Stimulated activated naive CD8-positive, alpha-beta T cell treated with anti-CD3 and anti-CD28 coated beads, Interleukin-15, Interleukin-2, amounts not matched to agents 100 U/mL and 50 U/mL, for 24 hours (primary cell): ENCODE measurements at places on chromosomes 11 and 22.

DNA sequence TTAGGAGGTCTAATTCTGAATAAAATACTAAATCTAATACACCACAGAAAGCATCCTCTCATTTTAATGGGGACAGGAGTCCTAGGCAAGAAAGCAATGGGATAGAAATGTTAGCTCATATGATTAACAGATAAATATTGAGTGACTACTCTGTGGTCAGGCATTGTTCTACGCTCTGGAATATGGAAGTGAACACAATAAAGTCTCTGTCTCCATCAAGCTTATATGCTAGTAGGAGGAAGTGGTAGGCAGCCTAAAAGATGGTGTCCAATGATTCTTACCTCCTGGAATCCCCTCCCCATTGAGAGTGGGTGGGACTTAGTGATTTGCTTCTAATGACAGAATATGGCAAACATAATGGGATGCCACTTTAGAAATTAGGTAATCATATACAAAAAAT lies 160.3 kb upstream of the PDGFD start:
- DNase-seq = no peak

DNA sequence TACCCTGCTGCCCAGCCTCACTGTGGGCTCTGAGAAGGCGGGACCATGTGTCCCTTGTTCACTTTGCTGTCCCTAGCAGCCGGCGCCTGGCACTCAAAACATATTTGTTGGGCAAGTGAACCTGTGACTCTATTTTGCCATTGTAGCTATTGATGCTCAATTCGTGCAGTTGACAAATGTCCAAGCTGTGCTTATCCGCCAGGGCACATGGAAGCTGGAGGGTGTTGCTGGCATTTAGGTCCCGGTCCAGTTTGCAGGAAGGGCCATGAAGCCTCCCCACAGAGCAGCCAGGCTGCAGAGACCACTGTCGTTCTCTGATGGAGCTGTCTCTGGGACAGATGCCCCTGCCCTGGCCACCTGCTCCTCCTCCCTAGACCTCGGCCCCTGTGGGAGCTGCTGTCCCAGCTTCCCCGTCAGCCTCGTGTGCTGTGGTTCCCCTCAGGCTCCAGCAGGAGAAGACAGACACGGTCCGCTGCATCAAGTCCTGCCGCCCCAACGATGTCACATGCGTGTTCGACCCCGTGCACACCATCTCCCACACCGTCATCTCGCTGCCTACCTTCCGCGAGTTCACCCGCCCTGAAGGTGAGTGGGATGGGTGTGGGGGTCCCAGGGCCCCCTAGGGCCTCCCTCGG lies 71.5 kb downstream of the FBLN1 start:
- DNase-seq = no peak

DNA sequence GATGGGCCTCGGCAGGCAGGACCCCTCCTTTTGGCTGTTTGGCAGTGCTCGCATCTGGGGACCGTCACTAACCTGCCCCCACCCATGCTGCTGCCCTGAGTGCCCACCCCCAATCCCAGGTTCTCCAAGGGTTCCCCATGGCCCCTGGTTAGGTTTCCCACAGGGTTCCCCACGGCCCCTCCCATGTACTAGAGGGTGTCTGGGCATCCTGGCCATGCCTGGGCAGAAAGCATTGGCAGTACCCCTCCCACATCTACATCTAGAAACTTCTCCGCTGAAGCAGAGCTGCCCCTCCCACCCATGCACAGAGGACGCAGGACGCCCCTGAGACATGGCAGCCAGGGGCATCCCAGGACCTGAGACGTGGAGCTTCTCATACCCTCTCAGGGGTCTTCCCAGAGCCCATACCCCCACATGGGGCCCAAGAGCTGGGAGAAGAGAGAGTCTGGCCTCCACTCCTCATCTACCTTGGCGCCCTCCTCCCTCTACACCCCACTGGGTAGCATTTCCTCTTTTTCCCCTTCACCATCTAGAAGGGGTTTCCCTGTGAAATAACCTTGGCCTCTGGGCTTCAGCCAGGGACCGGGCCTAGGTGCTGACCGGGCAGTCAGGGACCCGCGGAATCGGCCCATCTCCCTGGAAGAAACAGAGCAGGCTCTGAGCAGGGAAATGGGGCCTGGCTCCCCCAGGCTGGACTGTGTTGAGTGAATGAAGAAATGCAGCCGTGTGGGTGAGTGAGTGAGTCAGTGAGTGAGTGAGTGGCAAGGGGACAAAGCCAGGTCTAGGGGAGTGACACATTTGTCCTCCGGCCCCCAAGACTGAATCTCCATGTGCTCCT lies 987.3 kb downstream of the BRD1 start:
- no peak for DNase-seq

DNA sequence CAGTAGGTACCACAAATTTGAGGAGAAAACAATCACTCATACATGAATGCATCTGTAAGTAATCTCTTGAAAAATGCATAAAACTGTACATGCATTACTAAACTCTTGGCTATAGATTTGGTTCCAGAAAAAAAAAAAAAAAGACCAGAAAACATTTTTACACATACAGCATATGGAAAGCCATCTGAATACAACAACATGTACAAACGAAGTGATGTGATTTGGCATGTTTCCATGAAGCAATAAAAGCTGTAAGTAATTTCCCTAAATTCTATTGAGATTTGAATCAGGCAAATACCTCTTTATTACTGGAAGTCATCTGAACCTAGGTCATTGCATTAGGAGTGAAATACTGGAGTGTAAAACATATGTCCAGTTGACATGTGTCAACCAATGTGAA lies 31.9 kb upstream of the ZC3H12C start:
- no peak for DNase-seq

DNA sequence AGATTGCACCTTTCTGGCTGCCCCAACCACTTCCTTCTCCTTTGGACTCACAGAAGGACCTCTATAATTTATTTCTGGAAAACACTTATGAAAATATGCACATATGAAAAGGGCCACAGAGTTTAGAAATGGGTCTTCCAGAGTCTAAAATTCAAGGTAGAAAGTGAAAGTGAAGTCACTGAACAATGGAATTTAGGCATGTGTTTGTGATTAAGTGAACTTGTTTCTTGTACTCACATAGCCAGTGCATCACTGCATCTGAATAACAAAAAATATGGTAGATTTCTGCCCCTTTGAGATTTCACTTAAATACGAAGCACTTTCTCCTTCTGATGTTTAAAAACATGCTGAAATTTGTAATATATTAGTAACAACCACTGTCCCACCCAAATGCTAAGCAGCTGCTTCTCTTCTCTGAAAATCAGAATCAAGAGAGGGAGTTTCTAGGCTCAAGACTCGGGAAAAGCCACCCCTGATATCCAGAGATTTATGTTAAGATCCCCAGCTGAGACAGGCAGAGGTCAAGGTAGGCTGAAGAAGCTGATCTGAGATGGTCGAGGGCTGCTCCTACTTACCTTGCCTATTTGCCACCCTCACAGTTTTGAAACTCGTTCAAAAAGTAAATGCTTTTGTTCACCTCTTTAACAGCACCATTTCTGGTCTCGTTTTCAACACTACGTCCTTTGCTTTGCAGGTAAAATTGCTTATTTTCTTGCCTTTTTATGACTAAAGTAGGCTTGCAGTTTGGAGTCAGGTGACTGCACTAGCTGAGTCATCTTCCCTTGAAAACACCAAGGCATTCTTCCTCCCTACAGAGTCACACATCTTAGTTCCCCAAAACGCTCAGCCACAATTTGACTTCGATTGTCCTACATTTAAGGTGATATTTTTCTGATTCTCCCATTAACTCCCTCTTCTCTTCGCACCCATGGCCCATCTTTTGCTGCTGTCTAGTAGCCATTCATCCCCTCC lies at the start of gene XKR3:
XKR3 (minus strand) TSS at position 696 of the 972 bp plus-strand sequence. CDS start 17,338 bp downstream, outside the sequence.
- no peak for DNase-seq

GRCh38 chr22:31279821-31280505 lies 12.3 kb downstream of the PIK3IP1 start:
- no peak for DNase-seq

- peak; percentile 94 for DNase-seq
These were observed 26.4 kb downstream of the KCTD17 start for GRCh38 chr22:37077802-37078448.

DNA sequence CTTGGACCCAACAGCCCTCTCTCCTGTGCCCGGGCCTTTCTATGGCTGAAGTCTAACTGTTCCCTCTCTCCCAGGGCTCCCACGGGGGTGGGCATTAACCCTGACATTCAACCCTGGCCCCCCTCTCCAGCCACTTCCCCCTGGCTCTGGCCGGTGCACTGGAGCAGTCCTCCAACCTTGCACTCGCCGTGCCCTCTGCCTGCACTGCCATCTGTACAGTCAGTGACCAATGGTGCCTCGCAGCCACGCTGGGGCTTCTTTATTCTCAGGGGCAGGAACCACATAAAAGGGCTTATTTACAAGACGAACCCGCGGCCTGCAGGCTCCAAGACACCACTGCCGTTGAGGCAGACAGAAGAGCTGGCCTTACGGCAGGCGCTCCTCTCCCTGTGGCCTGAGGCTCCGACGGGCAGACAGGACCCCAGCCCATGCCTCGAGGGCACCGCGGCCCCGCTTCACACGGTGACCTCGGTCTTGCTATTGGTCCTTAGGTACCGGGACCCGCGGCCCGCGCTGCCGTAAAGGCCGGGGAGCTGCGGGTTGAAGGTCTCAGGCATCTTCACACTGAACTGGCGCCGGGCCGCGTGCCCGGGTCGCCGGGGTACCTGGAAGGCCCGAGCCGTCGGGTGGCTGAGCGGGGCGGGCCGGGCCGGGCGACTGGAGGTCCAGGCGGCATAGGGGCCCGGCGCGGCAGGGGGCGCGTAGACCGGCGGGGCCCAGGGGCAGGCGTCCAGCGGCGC lies 5.4 kb downstream of the SHISA8 start:
- no peak for DNase-seq
